Head of caudate nucleus (tissue), 42 donors: ENCODE measurements at places on chromosomes 4 and X.

DNA sequence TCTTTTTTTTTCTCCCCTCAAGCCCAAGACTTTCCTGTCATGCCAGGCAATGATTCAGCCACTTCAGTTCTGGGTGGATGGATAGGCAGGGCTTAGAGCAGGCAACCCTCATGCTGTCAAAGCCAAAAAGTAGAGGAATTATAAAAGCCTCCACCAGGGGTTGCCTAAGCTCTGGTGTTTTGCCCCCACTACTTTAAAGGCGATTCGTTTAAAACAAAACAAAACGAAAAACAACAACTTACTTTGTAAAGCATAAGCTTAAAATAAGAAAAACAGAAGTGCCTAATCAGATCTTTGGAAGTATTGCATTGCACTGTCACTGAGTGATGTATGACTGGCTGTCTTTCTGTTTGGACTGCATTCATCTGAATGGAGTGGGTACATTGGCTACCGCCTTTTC lies 5.3 kb upstream of the IDS start:
- no peak for DNase-seq

DNA sequence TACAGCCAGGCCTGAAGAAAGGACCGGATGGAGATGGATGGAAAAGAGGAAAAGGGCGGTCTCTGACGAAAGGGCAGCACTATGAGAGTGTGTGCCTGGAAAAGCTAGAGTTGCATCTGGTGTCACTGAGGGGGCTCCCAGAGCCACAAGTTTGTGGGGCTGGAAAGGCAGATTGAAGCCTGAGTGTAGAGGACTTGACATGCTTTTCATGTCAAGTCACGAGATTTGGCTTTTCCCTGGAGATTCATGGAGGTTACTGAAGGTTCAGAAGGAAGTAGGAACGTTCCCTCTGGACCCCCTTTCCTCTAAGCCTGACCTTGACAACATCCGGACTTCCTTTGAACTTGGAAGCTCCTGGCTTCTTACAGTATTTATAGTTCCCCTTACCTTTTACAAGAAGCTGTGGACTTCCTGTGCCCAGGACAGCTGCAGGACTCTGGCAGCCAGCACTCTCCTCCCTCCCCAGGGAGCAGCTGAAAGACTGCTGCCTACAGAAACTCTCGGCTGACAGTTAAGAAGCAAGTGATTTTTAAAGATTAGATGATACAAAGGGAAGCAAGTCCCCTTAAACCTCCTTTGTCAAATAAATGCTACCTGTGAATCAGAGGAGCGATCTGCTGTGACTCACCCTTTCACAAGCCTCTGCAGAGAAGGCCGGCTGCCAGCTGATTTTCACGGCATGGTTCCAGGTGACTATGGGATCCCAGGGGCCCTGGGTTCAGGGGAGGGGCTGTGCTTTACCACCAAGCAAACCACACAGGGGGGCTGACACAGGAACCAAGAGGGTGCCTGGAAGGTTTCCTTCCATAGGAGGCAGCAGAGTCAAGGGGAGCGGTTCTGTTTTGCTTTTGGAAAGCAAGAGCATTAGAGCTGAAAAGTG lies 72.9 kb upstream of the STIM2 start:
- DNase-seq, result peak; percentile 55

DNA sequence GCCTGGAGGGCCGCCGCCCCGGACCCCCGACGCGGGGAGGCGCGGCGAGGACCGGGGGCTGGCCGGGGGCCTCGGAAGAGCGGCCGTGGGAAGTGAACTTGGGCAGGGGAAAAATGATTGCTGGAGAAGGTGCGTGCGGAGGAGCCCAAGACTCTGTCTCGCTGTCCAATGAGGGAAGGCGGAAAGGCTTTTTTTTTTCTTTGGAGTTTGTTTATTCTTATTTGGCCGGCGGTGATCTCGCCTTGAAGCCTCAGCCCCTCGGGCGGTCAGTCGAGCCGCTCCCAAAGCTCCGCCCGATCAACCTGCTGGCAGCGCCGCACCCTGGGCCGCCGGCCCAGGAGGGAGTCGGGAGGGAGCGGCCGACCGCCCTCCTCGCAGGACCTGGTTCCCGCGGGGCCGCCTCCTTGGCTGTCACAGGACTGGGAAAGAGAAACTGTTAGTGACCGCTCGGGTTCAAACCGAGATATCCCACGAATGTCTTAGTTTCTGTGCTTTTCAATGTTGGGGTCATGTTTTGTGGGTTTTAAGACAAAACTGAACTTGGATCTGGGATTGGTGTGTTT lies 2.5 kb downstream of the CPEB2 start:
- DNase-seq, result peak; percentile 70

- no peak for DNase-seq
These were observed 46.1 kb downstream of the ARAP2 start for GRCh38 chr4:36198068-36198808.

- no peak for DNase-seq
These were observed 76.8 kb upstream of the CPEB2 start for GRCh38 chr4:14925471-14925870.

- DNase-seq, result no peak
These were observed 176.9 kb upstream of the PPP1R2C start for GRCh38 chrX:42954880-42955279.

GRCh38 chr4:8705161-8706145 lies 112.9 kb downstream of the CPZ start:
- DNase-seq, result peak; percentile 2

- no peak for DNase-seq
These were observed 9.3 kb upstream of the SMIM20 start for GRCh38 chr4:25904748-25905082.

GRCh38 chrX:43267652-43268051 lies 388.4 kb upstream of the MAOA start:
- no peak for DNase-seq

DNA sequence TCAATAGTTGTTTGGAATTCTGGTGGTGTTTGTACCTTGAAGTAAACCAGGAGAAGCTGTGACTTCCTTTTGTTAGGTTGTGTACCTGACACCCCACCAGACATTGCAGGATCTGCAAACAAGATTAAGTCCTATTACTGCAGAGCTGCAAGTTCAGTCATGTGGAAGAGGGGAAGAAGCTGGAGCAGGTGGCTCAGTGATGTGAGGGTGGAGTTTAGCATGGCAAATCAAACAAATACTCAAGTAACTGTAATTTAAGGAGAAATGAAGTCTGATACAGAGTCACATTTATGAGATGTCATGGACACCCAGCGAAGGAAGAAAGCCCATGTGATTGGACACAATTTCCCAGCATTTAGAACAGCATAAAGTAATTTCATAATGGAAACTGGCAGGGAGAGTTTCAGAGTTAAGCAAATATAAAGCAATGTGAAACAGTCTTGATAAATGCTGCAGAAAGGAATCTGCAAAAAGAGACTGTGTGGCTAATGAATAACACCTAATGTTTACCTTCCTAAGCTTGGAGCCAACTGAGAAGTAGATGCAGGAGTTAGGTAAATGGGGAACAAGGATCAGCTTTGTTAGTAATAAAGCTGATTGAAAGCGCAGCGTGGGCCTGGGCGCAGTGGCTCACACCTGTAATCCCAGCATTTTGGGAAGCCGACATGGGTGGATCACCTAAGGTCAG lies 249.1 kb downstream of the GBA3 start:
- no peak for DNase-seq

DNA sequence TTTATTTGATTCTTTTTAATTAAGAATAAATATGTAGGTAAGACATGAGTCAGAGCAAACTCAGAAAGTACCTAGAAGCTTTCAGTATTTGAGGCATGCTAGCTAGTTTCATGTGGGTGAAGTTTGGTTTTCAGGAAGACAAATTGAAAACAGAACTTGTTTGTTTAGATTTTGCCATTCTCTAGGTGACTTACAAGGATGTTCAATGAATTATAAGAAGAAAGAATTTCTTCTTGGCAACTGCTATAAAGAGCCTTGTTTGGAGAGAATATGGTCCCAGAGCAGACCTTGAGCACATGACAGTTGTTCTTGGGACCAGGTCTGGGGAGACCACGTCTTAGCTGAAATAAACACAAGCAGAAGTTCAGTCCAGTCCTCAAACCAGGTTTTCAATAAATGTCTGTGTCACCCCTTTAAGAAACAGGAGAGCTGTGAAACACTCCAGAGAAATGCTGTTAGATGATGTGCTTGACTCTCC lies 38.0 kb upstream of the IL21 start:
- DNase-seq, result no peak

DNA sequence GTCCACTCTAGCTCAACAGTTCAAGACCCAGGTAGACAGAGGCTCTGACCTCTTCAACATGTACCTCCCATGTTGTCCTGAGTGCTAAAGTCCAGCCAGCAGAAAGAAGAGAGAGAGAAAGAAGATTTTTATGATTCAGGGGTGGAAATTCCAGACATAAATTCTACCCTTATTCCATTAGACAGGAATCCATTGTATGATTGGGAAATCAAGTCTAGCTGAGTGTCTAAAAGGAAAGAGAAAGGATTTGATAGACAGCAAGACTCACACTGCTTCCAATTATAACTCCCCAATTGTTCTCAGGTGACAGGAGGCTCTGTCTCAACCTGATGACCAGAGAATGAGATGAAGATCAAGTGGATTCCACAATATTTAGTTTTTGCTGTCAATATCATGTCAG lies 27.9 kb upstream of the PGM2 start:
- no peak for DNase-seq

- DNase-seq, result peak; percentile 46
These were observed at the start of gene CD38 for GRCh38 chr4:15778289-15779241. Gene CD38, plus strand, starts transcription at chr4:15778328. Its CDS starts 87 bp downstream, at chr4:15778415.

DNA sequence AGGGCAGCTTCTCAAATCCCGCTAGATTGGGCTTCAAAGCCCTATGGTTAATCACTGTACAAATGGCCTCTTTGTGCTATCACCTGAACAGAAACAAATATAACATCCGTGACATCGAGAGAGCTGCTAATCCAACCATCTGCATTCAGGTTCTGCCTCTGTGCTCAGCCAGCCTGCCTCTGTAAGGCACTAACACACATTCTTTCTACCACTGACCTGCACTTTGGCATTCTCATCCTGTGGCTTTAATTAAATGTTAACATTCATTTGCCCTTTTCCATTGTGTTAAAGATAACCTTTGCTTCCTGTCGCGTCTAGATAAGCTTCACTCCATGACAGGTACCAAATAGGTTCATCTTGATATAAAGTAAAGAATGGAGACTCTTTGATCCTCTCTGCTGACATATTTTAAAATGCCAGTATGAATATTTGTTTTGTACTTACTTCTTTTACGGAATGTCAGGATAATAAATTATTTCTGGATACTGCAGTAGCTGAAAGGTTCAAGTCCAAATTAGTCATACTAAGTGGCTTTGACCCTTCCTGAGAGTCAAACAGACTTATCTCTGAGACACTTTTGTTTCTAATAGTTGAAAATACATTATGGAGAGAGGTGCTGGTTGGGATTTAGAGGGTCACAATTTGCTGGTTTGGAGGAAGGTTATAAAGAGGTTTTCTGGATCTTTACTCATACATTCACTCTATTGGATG lies 505.7 kb downstream of the PACRGL start:
- no peak for DNase-seq

- DNase-seq, result no peak
These were observed 200.0 kb upstream of the MAOA start for GRCh38 chrX:43456063-43456462.

GRCh38 chr4:120144634-120145033 lies 78.0 kb upstream of the MAD2L1 start:
- no peak for DNase-seq

DNA sequence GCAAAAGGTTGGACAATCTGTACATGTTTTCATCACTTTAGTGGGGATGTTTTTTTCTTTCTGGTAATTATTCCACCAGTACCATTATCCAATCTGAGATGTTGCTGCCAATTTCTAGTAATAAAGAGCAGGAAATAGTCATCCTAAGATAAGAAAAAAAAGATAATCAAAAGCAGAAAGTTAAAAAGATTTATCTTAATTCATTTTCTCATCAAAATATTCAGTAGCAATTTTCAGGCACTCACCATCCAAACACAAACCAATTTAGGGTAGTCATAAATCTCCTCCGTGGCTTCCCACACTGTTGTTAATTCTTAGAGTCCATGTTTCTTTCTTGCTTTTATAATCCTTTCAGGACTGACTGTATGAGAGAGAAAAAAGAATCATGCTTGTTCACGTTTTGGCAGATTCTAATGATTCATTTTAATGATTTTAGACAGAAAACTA lies 263.7 kb upstream of the UGT8 start:
- no peak for DNase-seq

DNA sequence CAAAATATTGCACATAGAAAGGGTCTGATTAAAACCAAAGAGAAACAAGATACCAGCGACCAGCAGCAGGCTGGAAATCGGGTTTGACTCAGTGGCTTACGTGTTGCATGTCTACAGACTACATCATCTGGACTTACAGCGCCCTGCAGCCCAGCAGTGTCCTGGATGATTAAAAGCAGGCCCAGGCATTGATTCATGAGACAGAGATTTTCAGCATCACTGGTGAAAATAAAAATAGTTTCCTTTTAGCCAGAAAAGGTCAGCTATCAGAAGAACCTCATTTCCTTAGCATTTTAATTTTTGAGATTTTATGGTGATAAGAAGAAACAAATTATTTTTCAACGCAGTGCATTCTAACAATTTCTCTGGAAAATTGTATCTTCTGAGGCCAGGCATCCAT lies 190.6 kb downstream of the PTTG2 start:
- no peak for DNase-seq

DNA sequence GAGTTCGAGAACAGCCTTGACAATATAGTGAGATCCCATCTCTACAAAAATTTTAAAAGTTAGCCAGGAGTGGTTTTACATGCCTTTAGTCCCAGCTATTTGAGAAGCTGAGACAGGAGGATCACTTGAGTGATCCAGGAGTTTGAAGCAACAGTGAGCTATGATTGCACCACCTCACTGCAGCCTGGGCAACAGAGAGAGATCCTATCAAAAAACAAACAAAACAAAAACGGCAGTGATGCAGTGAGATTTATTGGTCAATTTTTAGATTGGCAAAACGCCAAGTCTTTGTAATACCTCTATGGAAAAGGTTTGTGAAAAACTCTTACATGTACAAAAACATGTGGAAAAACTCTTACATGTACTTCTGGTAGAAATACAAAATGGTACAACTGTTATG lies 91.3 kb downstream of the PTPN13 start:
- DNase-seq, result no peak

DNA sequence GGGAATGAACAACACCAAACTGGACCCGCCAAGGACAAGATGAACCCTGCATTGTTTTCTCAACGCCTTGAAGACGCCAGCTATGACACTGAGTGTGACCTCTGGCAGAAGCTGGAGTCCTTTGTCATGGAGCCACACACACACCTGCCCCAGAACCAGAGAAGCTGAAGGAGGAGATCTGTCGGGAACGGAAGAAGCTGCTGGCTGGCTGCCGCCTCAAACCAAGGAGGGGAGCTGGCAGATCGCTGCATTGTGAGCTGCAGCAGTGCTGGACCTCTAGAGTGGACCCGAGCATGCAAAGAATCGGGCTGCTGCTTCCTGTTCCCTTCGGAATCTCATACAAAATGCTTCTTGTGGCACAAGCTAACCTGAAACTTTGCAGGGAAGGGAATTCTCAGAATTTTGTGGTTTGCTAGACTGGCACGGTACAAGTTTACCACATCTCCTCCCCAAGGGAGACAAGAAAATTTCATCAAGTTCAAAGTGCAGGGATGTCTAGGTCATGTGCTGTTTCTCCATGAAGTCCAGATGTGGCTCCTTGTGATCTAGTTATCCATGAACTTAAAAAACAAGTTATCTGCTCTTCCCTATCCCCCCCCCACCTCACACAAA lies 23.4 kb upstream of the GLRB start:
- DNase-seq, result no peak

- DNase-seq, result no peak
These were observed 25.9 kb downstream of the MXRA5 start for GRCh38 chrX:3320471-3321046.
